ENCODE measurements at places on chromosomes 7 and 10.
A peak's percentile ranks its signal among the peaks of the same experiment; 100 is the strongest.

- no peak for DNase-seq
Observed at GRCh38 chr10:21372651-21373410, 152.7 kb downstream of the SKIDA1 start.

DNA sequence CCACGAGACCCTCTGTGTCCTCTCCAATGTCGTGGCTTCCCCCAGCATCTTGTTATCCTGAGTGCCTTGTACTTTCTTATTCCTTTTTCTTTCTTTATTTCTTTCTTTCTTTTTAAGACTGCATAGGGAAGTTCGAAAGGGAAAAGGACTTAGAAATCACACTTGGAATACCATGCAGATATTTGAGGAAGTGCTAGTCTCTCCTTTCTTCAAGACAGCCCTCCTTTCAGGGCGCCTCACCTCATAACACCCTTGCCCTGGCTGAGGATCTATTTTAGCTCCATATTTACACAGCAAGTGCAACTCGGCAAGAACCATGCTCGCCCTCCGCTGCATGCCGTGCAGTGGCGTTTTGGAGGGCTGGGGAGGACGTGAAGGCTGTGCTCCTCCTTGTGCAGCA, 232.3 kb upstream of the GLI3 start:
- no peak for DNase-seq

- DNase-seq: no peak
Observed at GRCh38 chr7:134276951-134277350, 39.8 kb downstream of the SLC35B4 start.

- peak; percentile 76 for DNase-seq
Observed at GRCh38 chr10:12279281-12279680, 70.1 kb upstream of the CAMK1D start.

- DNase-seq: no peak
Observed at GRCh38 chr7:157228864-157229422, 90.2 kb downstream of the UBE3C start.

DNA sequence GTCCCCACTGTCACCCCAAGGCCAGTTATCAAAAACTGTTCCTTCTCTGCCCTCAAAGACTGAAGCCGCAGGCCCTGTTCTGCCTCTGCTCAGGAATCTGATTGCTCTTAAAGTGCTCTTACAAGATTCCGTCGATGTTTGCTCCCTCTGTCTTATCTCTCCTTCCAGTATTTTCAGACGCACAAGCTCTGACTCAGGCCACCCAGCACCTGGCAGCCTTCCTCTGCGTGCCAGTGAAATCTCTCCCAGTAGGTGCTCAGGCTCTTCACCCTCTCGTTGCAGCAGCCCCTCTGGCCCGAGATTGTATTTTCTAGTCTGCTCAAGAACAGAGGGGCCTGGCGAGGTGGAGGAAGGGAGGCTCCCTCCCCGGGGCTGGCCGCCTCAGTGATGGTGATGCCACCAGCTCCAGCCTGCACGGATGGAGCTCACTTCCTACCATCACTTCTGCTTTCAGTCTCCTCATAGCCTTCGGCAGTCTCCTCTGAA, 276.2 kb downstream of the USP6NL start:
- peak; percentile 74 for DNase-seq

DNA sequence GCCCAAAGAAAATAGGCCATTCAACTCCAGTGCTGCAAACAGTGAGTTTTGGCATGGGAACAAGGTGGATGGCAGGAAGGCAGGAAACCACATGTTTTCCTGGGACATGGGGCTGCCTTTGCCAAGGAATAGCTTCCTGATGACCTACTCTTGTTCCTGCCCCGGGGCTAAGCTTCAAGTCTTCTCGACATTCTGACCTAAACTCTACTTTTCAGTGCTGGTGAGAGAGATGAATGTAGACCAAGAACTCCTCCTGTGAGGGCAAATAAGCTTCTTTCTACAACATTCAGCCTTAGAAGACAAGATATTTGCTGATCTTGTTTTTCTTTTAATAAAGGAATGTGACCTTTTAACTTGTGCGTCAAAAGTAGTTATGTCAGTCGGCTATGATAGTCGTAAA, 199.0 kb downstream of the GPR37 start:
- no peak for DNase-seq

GRCh38 chr10:63670291-63670898, 149.2 kb downstream of the REEP3 start:
- no peak for DNase-seq

DNA sequence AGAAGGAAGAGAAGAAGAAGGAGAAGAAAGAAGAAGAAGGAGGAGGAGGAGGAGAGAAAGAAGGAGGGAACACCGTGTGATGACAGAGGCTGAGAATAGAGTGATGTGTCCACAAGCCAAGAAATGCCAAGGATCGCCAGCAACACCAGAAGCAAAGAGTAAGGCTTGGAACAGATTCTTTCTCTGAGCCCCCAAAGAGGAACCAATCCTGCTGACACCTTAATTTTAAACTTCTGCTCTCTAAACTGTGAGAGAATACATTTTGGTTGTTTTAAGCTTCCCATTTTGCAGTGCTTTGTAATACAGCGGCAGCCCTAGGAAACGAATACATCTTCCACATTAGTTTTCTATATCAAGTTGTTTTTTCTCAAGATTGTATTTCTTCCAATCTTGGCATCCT, 13.9 kb upstream of the WNT8B start:
- no peak for DNase-seq

DNA sequence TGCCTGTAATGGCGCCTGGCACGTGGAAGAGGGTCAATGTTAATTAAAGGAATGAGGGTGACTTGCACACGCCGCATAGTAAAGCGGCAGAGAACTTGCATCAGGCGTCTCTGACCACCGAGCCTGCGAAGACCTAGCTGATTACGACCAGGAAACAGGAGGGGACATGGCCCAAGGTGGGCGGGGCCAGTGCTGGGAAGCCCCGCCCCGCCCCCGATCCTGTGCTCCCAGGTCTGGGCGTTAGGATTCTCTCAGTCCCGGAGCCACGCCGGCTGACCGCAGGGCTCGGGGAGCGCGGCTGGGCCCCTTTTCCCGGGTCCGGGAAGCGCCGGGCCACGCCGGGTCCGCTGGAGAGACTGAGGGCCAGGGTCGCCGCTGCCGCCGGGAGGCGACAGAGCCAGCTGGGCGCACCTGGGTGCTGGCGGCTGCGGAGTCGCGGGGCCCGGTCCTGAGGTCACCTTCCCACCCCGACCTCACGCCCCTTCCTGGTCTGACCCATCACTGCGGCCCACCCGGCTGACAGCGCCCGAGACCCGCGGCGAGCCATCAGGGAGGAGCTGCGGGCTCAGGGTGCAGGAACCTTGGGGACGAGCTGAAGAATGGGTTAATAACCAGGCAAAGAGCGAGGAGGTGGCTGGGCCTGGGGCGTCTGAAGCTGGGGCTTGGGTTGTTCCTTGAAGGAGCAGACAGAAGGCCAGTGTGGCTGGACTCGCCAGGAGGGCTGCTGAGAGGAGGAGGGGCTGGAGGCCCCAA, 23.0 kb upstream of the GRID1 start:
- DNase-seq: peak; percentile 75

- no peak for DNase-seq
Observed at GRCh38 chr7:94374721-94375566, 19.8 kb upstream of the COL1A2 start.

DNA sequence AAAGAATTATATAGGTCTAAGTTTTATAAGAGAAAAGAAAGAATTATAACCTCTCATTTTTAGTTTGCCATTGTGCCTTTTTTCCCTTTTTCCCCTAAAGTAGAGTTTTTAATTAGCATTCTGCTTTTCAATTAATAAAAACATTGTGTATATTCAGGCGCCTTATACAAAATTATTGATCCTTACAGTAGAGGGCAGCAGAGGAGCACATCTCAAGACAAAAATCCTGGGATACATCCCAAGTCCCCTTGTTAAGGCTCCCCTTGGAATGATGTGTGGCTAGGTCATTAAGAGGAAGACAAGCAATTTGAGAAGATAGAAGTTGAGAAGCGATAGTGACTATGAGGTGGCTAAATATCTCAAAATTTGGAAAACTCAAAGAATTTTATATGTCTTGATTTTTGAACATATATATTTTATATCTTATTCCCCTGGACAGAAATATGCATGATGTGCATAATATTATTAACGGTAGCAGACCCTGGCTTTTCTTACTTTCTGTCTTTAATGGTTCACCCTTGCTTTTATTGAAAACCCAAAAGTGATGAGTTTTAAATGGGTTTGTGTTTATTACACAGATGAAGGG, 19.1 kb upstream of the TPK1 start:
- DNase-seq: no peak

GRCh38 chr7:68888971-68889385, 709.3 kb upstream of the AUTS2 start:
- DNase-seq: no peak

- DNase-seq: no peak
Observed at GRCh38 chr10:103192089-103192450, 1.0 kb downstream of the NT5C2 start.

GRCh38 chr10:7700577-7701125, 2.5 kb upstream of the ITIH2 start:
- DNase-seq: no peak

GRCh38 chr10:58518775-58519174, 6.1 kb downstream of the BICC1 start:
- no peak for DNase-seq

DNA sequence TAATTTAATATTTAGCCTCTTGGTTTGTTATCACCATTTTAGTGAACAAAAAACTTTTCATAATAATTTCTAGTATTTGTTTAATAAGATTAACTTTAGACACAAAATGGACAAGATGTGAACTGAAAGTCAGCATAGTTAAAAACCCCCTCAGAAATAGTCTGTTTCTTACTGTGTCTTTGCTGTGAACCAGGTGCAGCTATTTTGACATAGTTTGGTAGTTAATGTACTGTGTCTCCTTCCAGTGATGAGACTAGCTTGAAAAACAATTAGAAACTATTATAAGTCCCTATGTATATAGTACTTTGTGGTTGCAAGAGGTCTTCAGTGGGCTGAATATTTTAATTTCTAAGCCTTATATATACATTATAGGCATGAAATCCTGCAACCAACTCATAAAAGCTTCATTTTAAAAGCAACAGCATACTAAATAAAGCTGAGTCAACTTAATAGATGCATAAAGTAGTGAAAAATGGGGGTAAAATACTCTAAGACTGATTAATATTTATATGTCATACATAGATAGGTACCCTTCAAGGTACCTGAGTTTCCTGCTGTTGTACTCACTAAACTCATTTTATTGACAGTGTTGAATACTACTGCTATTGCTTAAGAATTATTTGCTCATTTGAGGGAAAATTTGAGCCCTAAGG, 19.2 kb downstream of the DMTF1 start:
- no peak for DNase-seq

GRCh38 chr10:34389801-34390200, 425.3 kb downstream of the PARD3 start:
- DNase-seq: no peak

- DNase-seq: no peak
Observed at GRCh38 chr10:83127942-83128575, 1011.2 kb upstream of the GHITM start.

DNA sequence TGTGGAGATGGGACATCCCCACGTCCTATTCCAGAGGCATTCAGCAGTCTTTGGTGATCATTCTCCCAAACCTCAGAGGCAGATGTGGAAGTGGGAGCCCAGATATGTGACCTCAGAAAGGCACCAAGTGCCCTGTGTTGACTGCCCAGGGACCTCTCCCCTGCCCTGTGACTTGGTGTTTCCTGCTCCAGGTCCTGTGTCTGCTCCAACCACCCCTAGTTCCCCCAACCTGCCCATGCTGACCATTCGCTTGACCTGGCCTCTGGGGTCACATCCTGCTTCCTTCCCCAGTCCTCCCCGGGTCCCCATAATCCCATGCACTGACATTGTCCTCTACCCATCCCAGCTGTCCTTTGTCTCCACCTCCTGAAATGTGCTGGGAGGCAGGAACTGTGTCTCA, 7.6 kb downstream of the CYP26A1 start:
- DNase-seq: no peak

- no peak for DNase-seq
Observed at GRCh38 chr10:107577221-107577620, 412.7 kb upstream of the SORCS1 start.

DNA sequence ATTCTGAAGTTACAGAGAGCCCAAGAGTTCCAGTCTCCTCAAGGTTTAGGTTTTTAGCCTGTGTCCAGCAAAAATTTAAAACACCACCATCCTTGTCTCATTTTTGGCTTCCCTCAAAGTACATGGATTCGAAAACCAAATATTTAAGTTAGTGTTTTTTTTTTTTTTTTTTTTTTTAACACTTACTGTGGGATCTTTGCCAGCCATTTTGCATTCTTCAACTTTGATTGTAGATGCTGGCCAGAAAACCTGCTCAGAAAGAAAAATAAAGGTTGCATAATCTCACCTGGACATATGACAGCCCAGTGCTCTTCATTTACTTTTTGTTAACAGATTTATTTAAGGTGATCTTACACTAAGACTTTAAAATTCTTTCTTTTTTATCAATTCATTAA, 91.6 kb downstream of the SEMA3C start:
- no peak for DNase-seq

DNA sequence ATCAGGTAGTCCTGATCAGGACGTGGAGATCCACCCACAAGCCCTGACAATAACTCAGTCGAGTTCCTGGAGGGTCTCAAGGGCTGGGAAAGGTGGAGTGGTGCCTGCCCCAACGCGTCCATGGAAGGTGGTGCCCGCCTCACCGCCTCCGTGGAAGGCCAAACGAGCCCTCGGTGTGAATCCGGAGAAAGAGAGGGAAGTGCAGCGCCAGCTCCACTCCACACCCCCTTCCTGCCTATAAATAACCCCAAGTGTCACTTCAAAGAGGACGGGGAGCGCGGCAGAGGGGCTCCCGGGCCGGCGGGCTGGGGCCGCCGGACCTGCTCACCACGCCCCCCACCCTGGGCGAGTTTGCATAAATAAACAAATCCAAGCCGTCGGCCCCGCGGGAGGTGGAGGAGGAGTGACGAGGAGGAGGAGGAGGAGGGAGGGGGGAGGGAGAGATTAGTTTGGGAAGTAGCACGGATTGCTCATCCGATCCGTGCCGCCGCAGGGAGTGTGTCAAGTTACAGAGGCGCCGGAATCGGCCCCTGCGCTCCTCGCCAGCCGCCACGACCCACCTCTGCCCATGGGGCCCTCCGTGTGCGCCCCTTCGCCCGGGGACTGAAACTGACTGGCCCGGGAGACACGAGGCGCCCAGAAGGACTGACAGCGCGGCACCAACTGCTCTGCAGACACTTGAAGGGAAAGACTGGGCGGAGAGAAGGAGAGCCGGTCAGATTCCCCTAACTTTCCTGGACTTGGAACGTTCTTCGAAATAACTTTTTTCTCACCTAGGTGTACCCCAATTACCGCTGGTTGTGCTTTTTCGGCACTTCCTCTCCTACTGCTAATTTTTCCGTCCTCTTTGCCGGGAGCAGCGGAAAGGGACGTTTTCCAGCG, at the start of gene COL13A1:
Gene COL13A1, plus strand, starts transcription at position 473 of the 882 bp plus-strand sequence. CDS start 518 bp downstream, outside the sequence.
- peak; percentile 73 for DNase-seq

Measured in upper lobe of right lung (tissue), 1 donor.